ENCODE measurements at places on chromosomes 12 and 14. TPM values are rescaled to one million over a fixed set of nuclear protein-coding genes. Genes with fewer than 3 reads are reported as not detected.

GRCh38 chr12:68591734-68592418, 18.8 kb upstream of the RAP1B start:
- no peak for DNase-seq

GRCh38 chr12:18165422-18165871, 75.5 kb upstream of the RERGL start:
- peak; percentile 52 for DNase-seq

GRCh38 chr12:112577473-112578329, 159.0 kb downstream of the PTPN11 start:
- DNase-seq = no peak

GRCh38 chr12:112096070-112096469, 12.5 kb downstream of the NAA25 start:
- DNase-seq = no peak

- DNase-seq = no peak
Observed at GRCh38 chr12:55653031-55653430, 16.3 kb downstream of the OR10P1 start.

- no peak for DNase-seq
Observed at GRCh38 chr12:46686267-46686942, 139.4 kb downstream of the SLC38A4 start.

- DNase-seq = no peak
Observed at GRCh38 chr14:75493592-75494087, 28.6 kb upstream of the BATF start.

- no peak for DNase-seq
Observed at GRCh38 chr12:46814143-46814542, 11.7 kb downstream of the SLC38A4 start.

DNA sequence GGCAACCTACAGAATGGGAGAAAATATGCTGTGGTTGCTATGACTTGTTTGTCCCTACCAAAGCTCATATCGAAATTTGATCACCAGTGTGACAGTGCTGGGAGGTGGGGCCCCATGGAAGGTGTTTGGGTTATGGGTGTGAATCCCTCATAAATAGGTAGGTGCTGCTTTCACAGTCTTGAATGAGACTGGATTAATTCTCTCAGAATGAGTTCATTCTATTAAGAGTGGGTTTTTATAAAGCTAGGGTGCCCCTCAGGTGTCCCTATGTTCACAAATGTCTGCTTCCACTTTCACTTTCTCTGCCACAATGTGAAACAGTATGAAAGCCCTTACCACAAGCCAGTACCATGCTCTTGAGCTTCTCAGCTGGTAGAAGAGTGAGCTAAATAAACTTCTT, 133.5 kb downstream of the CPNE8 start:
- no peak for DNase-seq

DNA sequence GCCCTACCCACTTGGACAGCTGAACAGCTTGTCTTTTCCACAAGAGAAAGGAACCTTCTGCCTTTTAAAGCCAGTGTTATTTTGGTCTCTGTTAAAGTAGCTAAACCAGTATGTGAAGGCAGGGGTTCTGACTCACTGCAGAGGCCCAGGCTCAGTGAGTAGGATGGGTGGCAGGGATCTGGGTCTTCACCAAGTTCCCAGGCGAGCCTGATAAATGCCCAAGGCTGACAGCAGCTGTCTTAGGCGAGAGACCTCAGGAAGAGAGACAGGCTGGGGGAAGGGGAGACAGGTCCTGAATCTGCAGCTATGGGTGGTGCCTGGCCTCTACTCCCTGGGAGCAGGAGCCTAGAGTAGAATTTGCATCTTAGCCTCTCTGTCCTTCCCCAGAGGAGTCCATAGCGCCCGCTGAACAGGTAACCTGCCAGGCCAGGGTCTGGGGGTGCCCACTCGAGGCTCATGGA, 18.1 kb upstream of the KIF26A start:
- DNase-seq = no peak

DNA sequence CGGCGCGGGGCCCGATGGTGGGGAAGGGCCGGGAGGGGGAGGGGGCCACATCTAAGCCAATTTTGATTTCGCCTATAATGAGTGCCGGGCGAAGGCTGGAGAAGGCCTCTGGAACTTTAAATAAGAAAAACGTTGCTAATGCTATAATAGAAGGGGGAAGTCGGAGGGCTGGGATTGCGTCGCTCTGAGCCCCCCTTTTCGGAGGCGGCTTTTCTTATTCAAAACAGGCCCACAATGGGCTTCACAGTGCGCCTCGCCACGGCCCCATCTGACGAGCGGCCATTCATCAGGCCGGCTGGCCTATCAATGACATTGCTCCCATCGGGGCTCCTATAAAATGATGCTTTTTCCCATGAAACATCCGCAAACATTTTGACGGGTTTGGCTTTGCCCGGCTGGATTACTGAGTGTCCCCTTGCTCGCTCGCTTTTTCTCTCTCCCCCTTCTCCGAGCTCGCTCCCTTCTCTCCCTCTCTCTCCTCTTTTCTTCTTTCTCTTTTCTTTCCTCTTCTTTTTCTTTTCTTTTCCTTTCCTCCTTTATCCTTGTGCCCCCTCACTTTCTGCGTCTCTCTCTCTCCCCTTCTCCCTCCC, at the start of gene RFX4:
RFX4 (plus strand) TSS at position 364 of the 590 bp plus-strand sequence. CDS start 317 bp downstream, outside the sequence.
- DNase-seq = no peak

DNA sequence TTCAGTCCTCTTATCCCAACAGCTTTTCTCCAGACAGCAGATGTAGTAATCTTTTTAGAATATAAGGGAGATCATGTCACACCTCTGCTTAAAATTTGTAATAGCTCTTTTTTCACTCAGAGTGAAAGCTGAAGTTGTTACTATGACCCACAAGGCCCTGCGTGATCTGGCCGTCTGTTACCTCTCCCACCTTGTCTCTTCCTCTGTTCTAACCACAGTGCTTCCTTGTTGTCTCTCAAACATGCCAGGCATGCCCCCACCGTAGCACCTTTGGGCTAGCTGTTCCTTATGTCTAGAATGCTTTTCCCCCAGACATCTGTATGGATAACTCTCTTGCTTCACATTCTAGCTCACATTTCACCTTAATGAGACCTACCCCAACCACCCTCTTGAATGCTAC, 6.5 kb downstream of the NECAP1 start:
- no peak for DNase-seq

DNA sequence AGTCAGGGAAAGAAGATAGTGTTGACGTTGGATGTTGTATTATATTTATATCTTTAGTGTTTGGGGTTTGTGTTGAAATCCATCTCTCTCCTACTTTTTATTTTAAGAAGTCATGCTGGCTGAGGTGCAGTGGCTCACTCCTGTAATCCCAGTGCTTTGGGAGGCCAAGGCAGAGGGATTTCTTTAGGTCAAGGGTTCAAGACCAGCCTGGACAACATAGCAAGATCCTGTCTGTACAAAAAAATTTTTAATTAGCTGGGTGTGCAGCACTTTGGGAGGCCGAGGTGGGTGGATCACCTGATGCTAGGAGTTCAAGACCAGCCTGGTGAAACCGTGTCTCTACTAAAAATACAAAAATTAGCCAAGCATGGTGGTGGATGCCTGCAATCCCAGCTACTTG, 23.9 kb downstream of the A2ML1 start:
- no peak for DNase-seq

GRCh38 chr12:68349220-68349621, 17.1 kb upstream of the MDM1 start:
- no peak for DNase-seq

DNA sequence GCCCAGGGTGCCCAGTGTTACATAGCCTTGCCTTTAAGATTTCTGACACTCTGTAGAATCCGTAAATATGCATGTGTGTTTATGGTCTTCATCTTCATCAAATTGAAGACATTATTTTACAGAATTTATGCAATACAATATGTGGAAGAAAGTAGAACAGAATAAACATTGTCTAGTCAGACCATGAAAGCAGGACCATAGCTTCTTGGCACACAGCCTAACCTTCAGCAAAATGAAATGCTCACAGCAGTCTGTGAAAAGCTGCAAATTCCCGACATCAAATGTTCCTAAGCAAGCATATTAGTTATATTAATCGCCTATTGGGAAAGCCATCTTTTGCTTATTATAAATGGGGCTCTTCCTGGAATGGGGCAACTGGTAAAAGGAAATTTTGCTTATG, 111.3 kb upstream of the GARIN2 start:
- no peak for DNase-seq

DNA sequence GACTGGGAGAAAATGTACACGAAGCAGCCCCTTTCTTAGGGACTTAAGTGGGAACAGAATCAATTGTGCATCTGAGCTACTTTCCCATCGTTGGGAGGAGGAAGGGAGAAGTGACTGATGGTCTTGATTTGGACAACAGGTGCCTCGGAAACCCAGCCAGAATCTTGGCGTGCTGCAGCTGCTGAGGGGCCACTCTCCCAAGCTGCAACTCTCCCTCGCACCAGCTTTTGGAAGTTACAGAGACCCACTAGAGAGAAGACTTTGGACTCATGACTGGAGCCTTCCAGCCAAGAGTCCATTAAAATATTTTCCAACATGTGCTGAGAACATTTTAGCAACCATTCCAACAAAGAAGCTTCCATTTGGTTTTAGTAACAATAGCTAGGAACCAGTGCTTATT, 52.3 kb downstream of the GNS start:
- no peak for DNase-seq

- no peak for DNase-seq
Observed at GRCh38 chr12:90036637-90037036, 328.0 kb upstream of the ATP2B1 start.

- no peak for DNase-seq
Observed at GRCh38 chr14:103418481-103418818, 33.2 kb downstream of the MARK3 start.

DNA sequence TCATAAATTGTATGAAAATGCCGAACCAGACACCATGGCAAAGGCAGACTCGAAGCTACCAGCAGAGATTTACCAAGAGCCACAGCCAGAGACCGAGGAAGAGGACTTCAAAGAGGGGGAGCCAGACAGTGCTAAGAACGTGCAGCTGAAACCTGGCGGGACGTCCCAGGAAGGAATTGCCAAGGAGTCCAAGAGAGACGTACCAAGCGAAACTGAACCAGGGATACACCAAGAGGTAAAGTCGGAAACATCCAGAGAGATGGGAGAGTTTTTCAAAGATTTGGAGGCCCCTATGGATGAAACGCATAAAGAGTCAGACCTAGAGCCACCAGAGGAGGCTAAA, 294 bp downstream of the SAMD15 start:
- no peak for DNase-seq

DNA sequence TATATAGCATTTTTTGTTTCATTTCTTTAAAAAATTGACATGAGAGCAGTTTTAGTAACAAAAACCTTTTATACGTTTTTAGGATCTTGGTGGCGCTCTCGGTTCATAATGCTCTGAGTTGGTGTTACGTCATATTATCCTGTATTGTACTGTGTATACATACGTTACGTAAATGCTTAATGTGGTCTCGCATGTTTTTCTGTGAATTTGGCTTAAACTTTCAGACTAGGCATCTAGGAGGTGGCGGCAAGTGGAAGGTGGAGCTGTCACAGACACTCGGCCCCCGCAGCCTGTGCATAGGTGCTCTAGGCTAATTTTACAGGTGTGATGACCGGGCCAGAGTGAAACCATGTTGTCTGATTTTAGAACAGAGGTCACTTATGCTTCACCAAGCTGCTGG, 60.0 kb downstream of the PPP2R5C start:
- DNase-seq = no peak

GRCh38 chr12:83130178-83130577, 443.5 kb downstream of the TMTC2 start:
- DNase-seq = no peak

DNA sequence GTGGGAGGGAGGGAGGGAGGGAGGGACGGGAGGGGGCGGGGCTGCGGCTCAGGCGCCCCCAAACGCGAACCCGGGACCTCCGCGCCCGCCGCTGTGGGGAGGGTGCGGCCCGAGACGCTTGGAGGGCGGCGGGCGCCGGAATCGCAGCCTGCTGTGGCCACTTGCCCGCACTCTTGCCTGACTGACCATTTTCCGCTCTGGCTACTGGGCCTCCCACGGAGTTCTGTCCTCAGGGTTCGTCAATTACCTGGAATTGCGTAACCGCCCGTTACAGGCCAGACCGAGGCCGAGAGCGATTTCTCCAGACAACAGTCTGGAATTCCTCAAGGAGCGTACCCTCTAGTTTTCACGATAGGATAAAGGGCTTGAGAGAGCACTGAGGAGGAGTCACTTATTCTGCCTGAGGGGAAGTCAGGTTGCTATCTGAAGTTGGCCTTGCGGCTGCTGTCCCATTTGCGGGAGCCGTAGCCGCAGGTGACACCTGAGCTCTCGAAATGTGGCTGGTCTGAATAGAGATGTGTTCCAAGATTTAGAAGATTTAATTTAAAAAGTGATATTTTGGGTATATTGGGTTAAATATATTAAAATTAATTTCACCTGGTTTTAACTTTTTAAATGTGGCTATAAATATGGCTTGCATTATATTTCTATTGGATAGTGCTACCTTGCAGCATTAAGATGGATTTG, 446 bp upstream of the ZNF641 start:
- peak; percentile 48 for DNase-seq

- no peak for DNase-seq
Observed at GRCh38 chr12:44774815-44775411, 101.2 kb downstream of the NELL2 start.

GRCh38 chr14:98350213-98350612, 921.8 kb downstream of the BCL11B start:
- DNase-seq = no peak

DNA sequence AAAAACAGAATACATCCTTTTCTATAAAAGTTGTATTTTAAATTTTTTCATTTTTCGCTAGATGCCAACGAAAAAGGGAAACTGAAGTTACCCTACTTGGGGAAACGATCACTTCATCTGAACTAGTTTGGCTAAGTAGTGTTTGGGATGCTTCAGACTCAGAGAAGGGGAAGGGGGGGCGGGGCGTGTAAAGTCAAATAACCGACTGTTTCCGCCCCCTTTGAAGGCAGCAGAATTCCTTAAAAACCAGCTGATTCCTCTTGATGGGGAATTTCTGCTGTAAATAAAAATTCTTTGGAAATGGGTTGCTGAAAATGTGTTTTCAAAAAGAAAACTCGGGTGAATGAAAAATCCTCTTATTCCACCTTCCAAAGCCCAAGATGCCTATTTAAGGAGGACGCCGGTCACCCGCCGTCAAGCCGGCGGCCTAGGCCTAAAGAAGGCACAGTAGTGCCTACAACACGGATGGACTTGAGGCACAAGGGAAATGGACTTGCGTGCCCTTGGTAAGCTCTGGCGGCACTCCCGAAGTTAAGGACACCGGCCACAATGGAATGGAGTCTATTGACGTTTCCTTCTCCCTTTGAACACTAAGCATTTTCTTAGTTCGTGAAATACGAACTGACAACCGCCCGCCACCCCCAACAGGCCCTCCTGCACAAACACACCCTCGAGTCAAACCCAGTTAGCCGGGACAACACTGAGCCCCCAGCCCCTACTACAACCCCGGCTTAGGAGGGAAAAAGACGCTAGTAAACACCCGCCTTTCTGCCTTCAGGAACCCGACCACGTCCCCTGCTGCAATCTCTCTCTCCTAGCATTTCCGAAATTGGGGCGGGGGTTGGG, 1.9 kb downstream of the ATXN2 start:
- DNase-seq = peak; percentile 41

GRCh38 chr14:32129124-32129523, 52.0 kb downstream of the ARHGAP5 start:
- no peak for DNase-seq

GRCh38 chr12:12718853-12719252, 1.7 kb downstream of the CDKN1B start:
- no peak for DNase-seq

The INHBC gene
- 0.14 TPM for polyA plus RNA-seq

The CD163 gene
- polyA plus RNA-seq = 10.8 TPM

The ARHGEF40 gene
- 71.9 TPM for polyA plus RNA-seq

The NOVA1 gene
- 25.6 TPM for polyA plus RNA-seq

The SMIM41 gene
- polyA plus RNA-seq = 0.39 TPM

The BIN2 gene
- 3.7 TPM for polyA plus RNA-seq

The B4GALNT3 gene
- polyA plus RNA-seq = 16.8 TPM

The GPR135 gene
- polyA plus RNA-seq = 3.7 TPM

The KRT5 gene
- polyA plus RNA-seq = 0.40 TPM

Data from right renal cortex interstitium (tissue), 3 donors.